ENCODE measurements at places on chromosomes 2 and 18.

DNA sequence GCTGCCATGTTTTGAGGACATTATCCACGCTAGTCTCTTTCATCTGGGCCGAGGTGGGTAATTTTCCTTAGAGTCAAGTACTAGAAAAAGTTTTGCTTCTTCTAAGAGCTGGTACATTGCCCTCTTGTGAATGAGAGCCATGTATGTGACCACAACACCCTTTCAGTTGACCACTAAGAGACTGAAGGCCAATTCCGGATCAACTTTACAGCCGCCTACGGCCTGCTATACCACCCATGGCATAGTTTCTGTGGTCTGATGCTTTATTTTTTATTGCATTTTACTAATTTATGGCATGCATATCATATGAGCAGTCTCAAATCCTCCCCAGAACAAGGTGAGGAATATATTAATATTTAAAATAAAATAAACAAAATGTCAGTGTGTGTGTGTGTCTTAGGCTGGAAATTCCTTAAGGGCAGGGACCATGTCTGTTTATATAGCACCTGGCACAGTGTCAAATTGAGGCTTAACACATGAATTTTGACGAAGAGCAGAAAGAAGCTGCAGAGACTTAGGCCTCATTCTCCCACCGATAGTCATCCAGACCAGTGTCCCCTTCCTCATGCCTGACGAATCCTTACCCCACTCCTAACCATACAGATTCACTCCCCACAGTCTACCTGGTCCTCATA lies 35.4 kb downstream of the PSD4 start:
- DNase-seq = no peak

DNA sequence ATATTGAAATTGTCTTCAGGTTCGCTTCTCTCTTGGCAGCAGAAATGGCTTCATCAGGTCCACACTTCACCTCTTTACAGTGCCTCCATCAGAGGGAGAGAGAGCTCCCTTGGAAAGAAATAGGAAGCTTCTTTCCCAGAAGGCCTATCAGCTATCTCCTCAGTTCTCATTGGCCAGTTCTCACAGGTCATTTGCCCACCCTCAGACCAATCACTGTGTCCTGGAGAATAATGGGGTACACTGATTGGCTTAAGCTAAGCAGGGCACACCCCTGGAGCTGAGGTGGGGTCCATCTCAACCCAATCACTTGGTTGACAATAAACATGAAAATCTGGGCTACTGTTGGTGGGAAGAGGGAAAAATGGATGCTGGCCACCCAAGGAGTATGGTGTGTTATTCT lies 5.2 kb downstream of the GNLY start:
- DNase-seq = no peak

- no peak for DNase-seq
Measured at GRCh38 chr18:24726727-24727492, 266.5 kb downstream of the HRH4 start.

- DNase-seq = no peak
Measured at GRCh38 chr2:14635391-14635871, 2.9 kb downstream of the LRATD1 start.

DNA sequence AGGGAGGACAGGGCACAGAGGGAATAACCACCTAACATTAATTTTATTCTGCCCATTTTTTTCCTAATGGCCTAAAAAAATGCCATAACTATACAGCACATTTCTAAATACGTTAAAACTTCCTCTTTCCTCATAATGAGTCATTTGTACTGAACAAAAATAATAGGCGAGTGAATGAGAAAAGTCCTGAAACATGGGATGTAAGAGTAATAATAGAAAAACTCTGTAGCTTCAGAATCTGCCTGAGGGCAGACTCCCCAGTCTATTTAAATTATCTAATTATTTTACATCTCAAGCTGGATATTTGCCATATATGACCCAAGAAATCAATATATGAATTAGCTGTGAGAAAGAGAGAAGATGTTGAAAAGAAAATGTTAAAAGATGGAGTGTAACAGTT lies 285.1 kb downstream of the TMX3 start:
- DNase-seq = no peak

- no peak for DNase-seq
Measured at GRCh38 chr2:177383935-177384334, 8.6 kb upstream of the AGPS start.

- no peak for DNase-seq
Measured at GRCh38 chr2:175854129-175854528, 147.9 kb downstream of the LNPK start.

DNA sequence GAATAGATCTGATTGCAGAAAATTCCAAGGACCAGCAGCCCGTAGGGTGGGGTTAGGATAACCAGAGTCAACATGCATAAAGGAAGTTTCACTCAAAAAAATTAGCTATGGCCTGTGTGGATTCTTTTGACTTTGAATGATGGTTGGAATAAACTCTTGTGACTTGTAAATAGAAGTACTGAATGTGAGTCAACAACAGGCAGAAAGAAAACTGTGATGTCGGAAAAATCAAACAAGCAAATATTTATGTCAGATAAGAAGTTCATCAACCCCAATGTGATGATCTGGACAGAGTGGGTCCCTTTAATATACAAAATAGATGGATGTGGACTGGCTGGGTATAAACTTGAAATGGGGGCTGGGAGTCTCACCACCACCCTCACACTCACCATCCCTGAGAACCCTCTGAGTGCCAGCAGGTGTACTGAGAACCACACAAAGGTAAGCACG lies 68.4 kb downstream of the TIMM21 start:
- DNase-seq = no peak

Data from T-helper 22 cell (primary cell).